ENCODE measurements at places on chromosomes 12 and 14.

GRCh38 chr12:54304187-54304810 is 3.5 kb upstream of the NFE2 start:
- peak; percentile 49 for DNase-seq

DNA sequence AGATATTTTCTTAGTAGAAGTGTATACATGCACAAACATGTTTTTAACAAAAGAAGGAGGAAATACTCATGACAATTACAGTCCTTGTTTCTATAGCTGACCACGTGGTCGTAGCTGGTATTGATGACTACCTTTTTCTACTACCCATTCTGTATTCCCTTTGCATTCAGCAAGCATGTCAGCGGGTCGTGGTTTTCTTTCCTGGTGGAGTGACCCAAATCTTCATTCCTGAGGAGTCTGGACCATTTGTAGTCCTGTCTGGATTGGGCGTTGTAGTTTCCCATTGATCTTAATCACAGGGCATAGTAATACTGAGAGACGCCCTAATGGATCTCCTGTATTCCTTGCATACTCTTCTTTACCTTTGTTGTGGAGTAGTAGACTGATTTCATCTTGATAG is 472.1 kb upstream of the RGS6 start:
- DNase-seq, result peak; percentile 57

DNA sequence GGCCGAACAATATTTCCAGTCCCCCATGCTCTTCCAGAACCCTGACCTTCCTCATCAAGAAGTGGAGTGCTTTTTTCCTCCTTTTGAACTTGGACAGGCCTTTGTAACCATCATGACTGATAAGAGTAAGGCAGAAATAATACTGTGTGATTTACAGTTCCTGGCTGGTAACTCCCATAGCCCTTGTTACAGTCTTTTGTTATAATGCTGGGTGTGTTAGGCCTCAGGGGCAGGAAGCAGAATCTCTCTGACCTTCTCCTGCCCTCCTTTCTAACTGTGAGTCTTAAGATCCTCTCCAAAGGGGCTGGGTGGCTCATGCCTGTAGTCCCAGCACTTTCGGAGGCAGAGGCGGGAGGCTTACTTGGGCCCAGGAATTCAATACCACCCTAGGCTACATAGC is 59.5 kb downstream of the BCAT1 start:
- DNase-seq, result no peak

- DNase-seq, result no peak
These were observed 204.5 kb downstream of the SPTSSA start for GRCh38 chr14:34257505-34257904.

- DNase-seq, result peak; percentile 40
These were observed 9.1 kb downstream of the HEATR5A start for GRCh38 chr14:31411218-31411727.

DNA sequence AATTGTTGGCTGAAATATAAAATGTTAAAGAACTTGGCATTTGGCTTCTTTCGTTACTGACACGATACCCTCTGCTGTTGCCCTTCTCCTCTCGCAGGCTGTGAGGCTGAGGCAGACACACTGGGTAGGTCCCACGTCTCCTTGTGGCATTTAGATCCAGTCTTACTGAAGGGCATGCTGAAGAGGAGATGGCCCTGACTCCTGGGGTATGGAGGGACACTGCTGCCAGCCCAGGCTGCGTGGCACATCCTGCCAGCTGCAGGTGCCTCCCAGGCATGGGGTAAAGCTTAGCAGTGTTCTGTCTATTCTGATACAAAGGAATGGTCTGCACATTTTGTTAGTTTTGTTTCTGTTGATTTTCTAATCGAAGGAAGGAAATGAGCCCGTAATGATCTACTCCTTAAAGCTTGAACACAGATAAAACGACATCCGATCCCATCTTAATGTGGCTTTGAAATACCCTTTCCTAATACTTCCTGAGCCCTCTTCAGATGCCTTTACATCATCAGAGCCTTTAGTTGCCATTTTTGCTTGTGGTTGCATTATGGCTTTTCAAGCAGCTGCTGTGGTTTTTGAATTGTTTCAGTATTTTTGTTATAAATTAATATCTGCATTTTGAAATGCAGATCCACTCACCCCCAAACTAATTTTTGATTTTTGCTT is 61.1 kb downstream of the WDR20 start:
- DNase-seq, result no peak

GRCh38 chr12:114404083-114404925 is 1.6 kb downstream of the TBX5 start:
- DNase-seq, result no peak

- DNase-seq, result no peak
These were observed 939.5 kb downstream of the SLC16A7 start for GRCh38 chr12:60535363-60535762.

All from astrocyte (in vitro differentiated cells and primary cell).